Tibial nerve (tissue), 4 donors: ENCODE measurements at places on chromosomes 13 and 19. TPM values are rescaled to one million over a fixed set of nuclear protein-coding genes. Genes with fewer than 3 reads are reported as not detected.
A peak's percentile ranks its signal among the peaks of the same experiment; 100 is the strongest.

- no peak for DNase-seq
Observed at GRCh38 chr19:30692879-30693503, 320.8 kb downstream of the ZNF536 start.

DNA sequence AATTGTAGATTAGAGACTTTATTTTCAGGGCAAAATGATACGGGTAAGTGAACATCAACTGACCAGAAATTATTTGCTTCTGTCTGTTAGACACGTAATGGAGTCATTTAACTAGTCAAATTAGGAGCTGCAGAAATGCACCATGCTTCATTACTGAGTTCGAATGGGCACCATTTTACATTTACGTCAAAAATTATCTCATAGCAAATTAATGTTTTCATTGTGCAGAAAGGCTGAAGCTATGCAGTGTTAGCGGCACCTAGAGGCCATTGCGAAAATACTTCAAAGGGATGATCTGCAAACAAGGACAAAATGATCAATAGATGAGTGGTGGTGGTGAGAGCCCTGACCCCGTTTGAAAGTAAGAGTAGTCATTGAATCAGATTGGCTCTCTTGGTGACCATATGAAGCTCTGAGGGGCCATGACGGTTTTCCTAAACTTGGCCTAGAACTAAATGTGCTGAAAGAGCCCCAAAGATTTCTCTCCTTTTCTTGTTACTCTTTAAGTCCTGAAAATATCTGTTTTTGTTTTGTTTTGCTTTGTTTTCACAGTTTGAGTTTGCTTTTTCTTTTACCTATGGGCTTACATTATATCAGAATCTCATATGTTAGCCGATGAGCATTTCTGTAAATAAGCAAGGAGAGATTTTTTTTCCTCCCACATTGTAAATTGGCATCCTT, 277.9 kb downstream of the ZNF536 start:
- peak; percentile 40 for DNase-seq

- no peak for DNase-seq
Observed at GRCh38 chr19:38284422-38284821, 19.6 kb upstream of the C19orf33 start.

DNA sequence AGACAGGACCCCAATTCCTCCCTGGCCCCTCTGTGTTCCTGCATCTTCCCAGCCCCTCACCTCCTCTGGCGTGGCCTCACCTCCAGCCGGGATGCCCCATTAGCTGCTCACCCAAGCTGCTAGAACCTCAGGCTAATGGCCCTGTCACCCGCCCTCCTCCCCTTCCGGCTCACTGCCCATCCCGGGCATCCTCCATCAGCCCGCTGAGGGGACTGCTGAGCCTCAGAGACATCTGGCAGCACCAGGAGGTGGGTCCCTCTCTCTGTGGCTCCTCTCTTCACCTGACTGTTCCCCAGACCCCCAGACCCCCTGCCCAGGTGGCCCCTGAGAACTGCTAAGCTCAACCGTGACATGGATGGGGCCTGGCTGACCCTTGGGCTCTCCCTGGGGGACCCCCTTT, 2.9 kb downstream of the FFAR1 start:
- no peak for DNase-seq

GRCh38 chr19:39765091-39766076, 13.3 kb upstream of the LEUTX start:
- DNase-seq: no peak

GRCh38 chr13:29435125-29435911, 160.2 kb downstream of the SLC7A1 start:
- DNase-seq: peak; percentile 8

- DNase-seq: no peak
Observed at GRCh38 chr13:103255587-103256301, 189.5 kb upstream of the SLC10A2 start.

GRCh38 chr13:66301006-66301405, 929.1 kb downstream of the PCDH9 start:
- no peak for DNase-seq

Gene ATP4B
- not detected for total RNA-seq

Gene METTL21C
- not detected for total RNA-seq

Gene CALR3
- total RNA-seq: not detected

Gene LNX2
- total RNA-seq: 7.2 TPM

Gene POU4F1
- total RNA-seq: not detected

Gene KLK12
- not detected for total RNA-seq

Gene MBD3L2B
- not detected for total RNA-seq
